ENCODE measurements at places on chromosomes 7 and 10.
A peak's percentile ranks its signal among the peaks of the same experiment; 100 is the strongest.

DNA sequence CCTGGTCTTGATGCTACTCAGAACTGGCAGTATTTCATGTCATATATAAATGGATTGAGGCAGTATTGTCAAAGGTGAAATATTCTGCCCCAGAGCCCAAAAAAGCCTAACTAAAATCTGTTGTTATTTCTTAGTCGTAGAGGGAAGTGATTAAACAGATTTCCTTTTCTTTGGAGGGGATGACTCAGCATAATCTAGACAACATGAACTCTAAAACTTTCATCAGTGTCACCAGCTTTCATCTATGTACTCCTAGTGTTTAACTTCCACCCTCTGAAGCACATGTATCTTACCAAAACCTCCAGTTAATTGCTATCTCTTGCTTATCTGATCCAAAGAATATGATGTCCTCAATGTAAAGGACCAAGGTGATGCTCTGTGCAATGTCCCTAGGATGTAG is 97.1 kb upstream of the ARID5B start:
- no peak for DNase-seq

DNA sequence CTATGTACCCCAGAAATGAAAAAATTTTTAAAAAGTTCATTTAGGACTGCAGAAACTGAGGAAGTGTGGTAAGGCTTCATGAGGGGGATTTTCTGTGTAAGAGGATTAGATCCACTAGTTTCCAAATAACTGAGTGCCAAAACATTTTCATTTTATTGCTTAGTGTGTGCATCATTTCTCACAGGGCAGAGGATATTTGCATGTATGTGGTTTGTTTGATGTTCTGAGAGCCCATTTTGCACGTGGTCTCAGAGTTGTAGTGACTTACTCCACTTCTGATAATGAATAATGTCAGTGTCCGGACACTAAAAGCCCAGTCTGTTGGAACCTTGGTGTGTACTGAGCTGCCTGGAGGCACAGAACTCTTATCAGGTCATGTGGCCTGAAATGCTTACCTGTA is 299.9 kb downstream of the AUTS2 start:
- DNase-seq, result no peak

- peak; percentile 13 for DNase-seq
Observed at GRCh38 chr7:28002638-28003037, 178.0 kb downstream of the JAZF1 start.

DNA sequence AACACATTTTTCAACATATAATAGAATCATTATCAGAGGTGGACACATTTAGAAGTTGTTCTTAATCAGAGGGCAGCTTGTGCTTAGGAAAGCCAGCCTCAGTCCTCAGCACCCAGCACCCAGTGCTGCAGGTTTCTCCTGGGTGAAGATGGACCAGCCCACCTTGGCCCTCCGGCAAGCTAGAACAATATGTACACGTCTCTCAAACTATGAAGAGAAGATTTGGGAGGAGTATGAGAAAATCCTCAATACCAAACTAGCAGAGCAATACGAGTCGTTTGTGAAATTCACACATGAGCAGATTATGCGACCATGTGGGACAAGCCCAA is 13.5 kb upstream of the RALA start:
- no peak for DNase-seq

- no peak for DNase-seq
Observed at GRCh38 chr10:50347394-50347802, 96.1 kb upstream of the ASAH2 start.

GRCh38 chr7:94067047-94067446 is 62.9 kb upstream of the BET1 start:
- no peak for DNase-seq
